Dermis microvascular lymphatic vessel endothelial cell (primary cell): ENCODE measurements at places on chromosomes 7 and 10. TPM values are rescaled to one million over a fixed set of nuclear protein-coding genes. Genes with fewer than 3 reads are reported as not detected.

Gene NEUROG3
- total RNA-seq: not detected in 2 replicates

Gene CCDC3
- total RNA-seq: 0.13 and 1.5 TPM in 2 replicates

Gene ZNF33B
- 11.3 and 21.7 TPM in 2 replicates for total RNA-seq

Gene CLDN15
- total RNA-seq: 2.1 and 3.2 TPM in 2 replicates

Gene WNT8B
- total RNA-seq: under 0.01 TPM in 1 of 2 replicates, not detected in the other

Gene HOXA11
- 0.13 TPM in 2 replicates for total RNA-seq

Gene PAPOLB
- 0.13 and 0.25 TPM in 2 replicates for total RNA-seq

Gene TMEM26
- not detected in 2 replicates for total RNA-seq
